NCI-H774 (cell line): ENCODE measurements at places on chromosomes 4 and X.

DNA sequence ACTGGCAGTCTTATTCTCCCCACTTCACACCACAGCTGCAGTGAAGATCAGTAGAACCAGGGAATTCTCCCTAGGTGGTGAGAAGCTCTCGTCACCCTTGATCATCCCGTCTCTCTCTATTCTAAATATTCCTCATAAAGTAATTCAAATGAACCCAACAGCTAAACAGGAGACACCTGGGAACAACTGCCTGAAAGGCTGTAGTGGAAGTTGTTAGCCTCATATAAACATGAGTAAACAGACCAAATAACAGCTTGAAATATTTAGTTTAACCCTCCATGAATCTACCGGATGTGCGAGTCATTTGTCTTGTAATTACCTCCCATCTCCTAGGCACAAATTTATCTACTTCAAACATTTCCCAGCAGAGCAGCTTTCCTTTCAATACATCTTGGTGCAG is 30.4 kb upstream of the APELA start:
- peak; percentile 18 for DNase-seq

GRCh38 chrX:93874554-93874953 is 200.5 kb downstream of the FAM133A start:
- no peak for DNase-seq

DNA sequence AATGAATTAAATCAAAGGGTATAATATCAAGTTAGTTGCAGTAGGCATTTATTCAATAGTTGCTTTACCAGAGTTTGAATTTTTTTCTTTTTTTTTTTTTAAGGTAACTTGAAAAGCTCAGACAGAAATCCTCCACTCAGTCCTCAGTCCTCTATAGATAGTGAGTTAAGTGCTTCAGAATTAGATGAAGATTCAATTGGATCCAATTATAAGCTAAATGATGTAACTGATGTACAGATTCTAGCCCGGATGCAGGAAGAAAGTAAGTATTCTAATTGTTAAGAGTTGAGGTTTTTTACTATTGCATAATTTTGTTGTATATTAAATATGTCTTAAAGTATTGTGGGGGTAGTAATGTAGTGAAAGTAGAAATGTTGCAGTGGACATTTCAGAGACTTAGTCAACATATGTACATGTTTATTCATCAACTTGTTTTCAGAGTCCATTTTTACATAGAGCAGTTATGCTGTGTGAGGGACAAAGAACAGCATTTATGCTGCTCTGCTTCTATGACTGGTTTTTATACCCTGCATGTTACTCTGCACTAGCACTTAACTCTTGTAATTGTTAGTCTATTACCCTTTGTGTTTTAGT is 38.4 kb downstream of the SLAIN2 start:
- no peak for DNase-seq

GRCh38 chr4:173490817-173491528 is 39.1 kb downstream of the HAND2 start:
- no peak for DNase-seq

DNA sequence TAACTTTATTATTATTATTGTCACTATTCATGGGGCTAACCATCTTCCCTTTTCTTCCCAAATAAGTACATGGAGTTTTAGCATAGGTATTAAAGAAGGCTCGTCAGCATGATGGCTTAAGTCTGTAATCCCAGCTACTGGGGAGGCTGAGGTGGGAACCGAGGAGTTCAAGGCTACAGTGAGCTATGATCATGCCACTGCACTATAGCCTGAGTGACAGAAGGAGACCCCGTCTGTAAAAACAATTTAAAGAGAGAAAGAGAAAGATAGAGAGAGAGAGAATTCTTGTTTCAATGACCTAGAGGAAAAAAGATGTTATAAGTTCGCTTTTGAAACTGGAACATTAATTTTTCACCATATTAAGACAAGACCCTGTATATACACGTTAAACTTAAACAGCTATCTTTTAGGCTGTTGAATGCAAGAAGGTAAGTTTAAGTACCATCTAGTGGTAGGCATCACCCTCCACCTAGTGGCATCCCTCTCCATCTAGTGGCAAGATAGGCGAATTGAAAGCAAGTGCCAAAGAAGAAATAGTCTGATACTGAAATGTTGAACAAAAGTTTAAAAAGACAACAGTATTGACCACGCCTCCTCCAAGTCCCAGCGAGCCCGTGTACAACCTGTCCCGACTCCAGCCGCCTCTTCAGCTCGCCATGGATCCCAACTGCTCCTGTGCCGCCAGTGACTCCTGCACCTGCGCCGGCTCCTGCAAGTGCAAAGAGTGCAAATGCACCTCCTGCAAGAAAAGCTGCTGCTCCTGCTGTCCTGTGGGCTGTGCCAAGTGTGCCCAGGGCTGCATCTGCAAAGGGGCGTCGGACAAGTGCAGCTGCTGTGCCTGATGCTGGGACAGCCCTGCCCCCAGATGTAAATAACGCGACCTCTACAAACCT is 26.0 kb upstream of the YTHDC1 start:
- DNase-seq, result no peak

- no peak for DNase-seq
These were observed 15.7 kb downstream of the FHL1 start for GRCh38 chrX:136162827-136163570.

DNA sequence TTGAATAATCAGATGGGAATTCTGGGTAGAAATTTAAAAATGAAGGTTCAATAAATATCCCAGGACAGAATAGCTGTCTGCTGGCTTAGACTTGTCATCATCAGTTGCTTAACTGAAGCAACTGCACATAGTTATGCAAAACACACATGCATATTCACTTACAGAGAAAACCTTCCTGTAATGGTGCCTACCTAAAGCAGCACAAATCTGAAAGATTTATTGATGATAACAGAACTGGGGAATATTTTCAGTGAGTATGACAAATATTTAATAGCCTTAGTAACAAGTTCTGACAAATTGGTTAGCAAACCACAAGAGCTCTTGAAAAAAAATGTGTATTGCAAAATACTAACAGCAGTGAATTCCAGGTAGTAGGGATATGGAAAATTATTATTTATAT is 606.8 kb upstream of the BOD1L1 start:
- DNase-seq, result no peak

GRCh38 chrX:107454302-107454701 is 4.8 kb downstream of the FRMPD3 start:
- no peak for DNase-seq

GRCh38 chr4:104693601-104694201 is 199.0 kb upstream of the CXXC4 start:
- DNase-seq, result no peak

GRCh38 chr4:149076401-149076800 is 634.2 kb upstream of the NR3C2 start:
- DNase-seq, result no peak

DNA sequence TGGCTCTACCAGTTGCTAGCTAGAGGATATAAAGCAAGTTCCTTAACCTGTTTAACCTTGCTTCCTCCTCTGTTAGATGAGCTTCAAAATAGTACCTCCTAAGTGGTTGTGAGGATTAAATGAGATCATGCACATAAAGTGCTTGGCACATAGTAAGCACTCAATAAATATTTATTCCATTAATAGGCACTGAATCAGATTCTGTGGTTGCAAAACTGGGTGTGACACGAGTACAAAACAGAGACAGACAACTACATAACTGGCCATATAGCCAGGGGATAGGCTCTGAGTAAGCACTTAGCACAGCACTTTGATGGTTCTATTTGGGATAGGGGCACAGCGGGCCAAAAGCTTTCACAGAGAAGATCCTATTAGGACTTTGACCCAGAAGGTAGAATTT is 150.3 kb downstream of the RELL1 start:
- DNase-seq, result no peak

- no peak for DNase-seq
These were observed 57.7 kb upstream of the VEGFC start for GRCh38 chr4:176850436-176850835.

DNA sequence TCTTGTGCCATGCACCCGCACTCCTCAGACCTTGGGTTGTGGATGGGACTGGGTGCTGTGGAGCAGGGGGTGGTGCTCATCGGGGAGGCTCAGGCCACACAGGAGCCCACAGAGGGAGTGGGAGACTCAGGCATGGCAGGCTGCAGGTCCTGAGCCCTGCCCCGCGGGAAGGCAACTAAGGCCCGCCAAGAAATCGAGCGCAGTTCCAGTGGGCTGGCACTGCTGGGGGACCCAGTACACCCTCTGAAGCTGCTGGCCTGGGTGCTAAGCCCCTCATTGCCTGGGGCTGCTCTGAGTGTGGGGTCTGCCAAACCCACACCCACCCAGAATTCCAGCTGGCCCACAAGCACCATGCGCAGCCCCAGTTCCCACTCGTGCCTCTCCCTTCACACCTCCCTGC is 450.5 kb upstream of the FGF16 start:
- DNase-seq, result no peak

DNA sequence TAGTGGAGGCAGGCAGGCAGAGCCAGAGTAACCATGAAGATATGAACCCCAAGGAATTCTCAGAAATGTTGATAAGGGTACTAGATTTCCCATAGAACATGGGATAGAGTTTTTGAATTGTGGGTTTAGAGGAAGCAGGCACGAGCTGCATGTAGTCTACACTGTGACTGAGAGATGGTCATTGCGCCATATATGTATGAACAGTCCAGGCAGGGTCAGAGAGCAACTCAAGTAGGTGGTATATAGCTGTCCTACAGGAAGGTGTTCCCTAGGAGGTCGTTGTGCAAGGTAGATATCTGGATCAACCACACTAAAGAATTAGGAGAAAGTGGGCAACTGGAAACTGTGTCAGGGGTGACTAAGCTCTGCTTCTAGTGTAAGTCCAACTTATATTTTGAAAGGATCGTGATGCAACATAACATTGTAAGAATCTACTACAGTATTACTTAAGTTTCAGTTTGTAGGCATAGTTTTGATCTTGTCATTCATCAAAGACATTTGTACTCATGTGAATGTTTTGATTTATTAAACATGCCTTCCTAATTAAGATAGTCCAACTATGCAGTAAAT is 94.6 kb downstream of the HPGD start:
- DNase-seq, result no peak

- no peak for DNase-seq
These were observed 81.4 kb upstream of the ACSL1 start for GRCh38 chr4:184907216-184907615.

DNA sequence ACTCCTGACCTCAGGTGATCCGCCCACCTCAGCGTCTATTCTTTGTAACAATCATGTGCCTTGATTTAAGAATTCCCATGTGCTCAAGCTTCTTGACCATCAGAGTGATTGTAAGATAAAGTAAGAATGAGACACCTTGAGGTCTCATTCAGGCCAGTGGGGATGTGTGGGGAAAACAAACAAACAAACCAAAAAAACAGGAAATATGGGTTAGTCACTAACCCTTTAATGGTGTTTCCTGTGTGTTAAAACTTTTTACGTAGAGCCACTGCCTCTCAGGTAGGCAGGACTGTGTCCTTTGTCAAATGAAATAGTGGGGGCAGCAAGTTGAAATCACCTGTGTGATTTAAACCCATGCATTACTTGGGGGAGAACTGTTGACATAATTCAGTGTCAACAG is 91.5 kb upstream of the DHRSX start:
- no peak for DNase-seq

- no peak for DNase-seq
These were observed 3.1 kb downstream of the UBL4A start for GRCh38 chrX:154483325-154483724.

- no peak for DNase-seq
These were observed 147.5 kb upstream of the FAM241A start for GRCh38 chr4:111997785-111998184.

GRCh38 chr4:152162331-152162697 is 373.6 kb downstream of the FBXW7 start:
- no peak for DNase-seq

DNA sequence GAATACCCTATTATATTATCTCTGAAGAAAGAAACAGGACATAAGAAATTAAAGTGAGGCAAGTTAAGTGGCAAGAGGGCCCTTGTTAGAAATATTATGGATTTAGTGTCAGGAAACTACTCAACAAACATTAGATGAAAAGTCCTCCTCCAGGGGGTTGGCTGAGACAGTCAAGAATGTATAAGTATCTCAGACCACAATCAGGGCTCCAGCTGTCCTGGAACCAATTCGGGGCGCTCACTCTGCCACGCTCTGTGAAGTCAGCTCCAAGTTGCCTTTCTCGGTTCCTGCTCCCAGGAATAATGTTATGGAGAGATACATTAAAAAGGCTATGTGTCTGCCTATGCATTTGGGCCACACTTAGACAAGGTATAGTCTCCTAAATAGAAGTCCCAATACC is 73.3 kb downstream of the RASGEF1B start:
- no peak for DNase-seq

DNA sequence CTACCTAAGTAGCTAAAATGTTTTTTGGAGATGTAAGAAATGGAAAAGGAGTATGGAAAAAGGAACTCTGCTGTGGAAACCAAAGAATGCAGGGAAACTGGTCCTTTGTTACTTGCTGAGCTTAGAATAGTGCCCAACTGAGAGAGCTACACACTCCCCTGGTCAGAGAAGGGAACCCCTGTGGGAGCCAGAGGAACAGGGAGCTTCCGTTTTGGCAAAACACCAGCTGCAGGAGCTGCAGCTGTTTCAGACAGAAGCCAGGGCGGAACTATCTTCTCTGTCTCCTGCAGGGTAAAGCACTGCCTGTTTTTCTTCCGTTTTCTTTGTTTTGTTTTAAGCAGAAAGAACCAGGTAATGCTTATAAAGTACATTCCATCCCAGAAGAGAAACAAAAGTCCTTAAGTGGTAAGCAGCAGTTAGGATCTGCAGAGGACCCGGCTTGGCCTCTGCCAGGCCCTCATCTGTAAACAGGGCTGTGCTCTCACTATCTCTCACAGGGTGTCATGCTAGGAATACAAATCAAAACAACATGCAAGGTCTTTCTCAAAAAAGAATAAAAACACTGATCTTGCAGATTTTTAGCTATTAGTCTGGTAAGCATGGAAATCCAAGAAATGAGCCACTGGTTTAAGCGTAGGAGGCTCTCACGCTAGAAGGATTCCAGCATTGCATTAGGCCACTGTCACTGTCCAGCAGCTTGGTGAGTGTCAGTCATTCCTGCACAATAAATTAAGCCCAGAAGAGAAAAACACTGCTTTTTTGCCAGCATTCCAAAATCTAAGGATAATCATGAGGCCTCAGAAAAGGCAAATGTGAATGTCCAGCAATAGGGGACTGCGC is 76.1 kb downstream of the CHST7 start:
- no peak for DNase-seq

- DNase-seq, result no peak
These were observed 241.6 kb upstream of the PUDP start for GRCh38 chrX:7389576-7389975.

DNA sequence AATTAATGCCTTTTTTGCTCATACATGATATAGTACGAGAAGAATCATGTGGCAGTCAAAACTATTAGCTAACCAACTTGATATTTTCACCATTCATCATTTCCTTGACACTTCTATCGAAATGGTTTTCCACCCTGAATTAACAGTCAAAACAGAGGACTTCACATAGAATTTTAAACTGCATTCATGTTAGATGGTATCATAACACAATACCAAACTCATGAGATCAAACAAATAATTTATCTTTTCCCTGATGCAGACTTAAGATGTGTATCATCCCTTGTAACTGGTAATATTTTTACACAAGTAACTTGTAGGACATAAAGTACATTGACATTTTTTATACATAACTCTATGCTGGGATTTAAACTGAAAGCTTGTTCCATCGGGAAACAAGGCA is 18.2 kb upstream of the ANTXR2 start:
- DNase-seq, result no peak
